Activated T-cell treated with anti-CD3 and anti-CD28 coated beads, Interleukin-2, amount 50 U/mL, for 24 hours (primary cell): ENCODE measurements at places on chromosomes 4 and X.

GRCh38 chr4:2792711-2793585 lies at the start of gene SH3BP2:
SH3BP2 (plus strand) TSS chr4:2793085; CDS start chr4:2820618, 27,533 bp downstream.
- peak; percentile 77 for DNase-seq

- no peak for DNase-seq
Measured at GRCh38 chr4:186806679-186807421, 83.2 kb upstream of the FAT1 start.

DNA sequence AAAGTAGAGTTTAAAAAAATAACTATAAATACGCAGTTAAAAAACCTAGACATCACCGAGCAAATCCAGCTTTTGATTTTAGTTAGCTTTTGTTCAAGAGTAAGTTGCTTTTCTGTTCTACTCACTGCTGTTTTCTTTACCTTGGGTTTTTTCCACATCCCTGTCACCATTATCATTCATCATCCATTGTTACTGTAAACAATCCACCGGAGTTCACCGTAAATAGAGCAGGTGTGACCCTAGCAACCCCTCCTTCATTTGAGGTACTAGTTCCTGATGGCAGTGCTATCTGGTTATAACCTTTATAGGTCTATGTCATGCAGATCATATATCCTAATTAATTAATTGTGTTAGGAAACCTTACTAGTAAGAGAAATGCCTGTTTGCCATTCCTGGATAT lies 43.0 kb upstream of the TEX13D start:
- no peak for DNase-seq

DNA sequence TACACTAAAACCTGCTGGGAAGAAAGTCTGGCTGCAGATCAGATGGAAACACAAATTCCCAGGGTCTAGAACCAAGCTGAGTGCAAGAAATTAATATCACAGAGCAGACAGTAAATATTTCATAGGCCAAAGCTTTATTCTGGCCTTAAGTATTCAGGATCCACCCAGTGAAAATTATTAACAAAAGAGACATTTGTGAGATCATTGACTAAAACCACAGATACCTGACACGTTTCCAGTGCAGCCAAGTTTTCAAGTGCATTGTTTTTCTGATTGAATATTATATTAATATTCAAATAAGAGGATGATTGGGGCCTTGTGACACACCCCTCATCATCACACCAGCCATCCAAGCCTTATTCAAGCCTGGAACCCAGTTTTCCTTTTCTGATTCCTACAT lies 10.3 kb downstream of the ELOVL6 start:
- DNase-seq, result no peak

GRCh38 chrX:31661280-31661810 lies 589.5 kb upstream of the FTHL17 start:
- DNase-seq, result no peak

GRCh38 chrX:40012039-40012867 lies 85.5 kb downstream of the BCOR start:
- DNase-seq, result peak; percentile 68

GRCh38 chr4:152368001-152368400 lies 167.9 kb downstream of the FBXW7 start:
- DNase-seq, result no peak

DNA sequence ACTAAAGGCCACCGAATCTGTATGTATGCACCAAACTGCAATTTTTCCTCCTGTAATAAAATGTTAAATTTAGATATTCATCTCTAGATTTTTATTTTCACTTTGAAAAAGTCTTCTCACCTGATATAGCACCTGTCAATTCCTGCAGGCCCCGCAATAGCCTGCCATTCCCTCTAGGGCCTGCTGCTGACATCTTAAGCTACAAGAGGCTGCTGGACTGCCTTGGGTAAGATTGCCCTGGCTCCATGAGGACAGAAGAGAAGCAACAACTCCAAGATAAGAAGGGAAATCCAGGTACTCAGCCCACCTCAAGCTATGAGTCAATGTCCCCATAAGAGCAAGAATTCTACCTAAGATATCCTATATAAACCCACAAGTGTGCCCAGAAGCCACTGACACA lies 230.2 kb upstream of the AGTR2 start:
- DNase-seq, result no peak
